Hindlimb muscle (tissue), 1 donor: ENCODE measurements at places on chromosomes 6 and 20.

- DNase-seq = peak; percentile 30
These were observed 103.5 kb downstream of the GJA10 start for GRCh38 chr6:89997456-89998445.

DNA sequence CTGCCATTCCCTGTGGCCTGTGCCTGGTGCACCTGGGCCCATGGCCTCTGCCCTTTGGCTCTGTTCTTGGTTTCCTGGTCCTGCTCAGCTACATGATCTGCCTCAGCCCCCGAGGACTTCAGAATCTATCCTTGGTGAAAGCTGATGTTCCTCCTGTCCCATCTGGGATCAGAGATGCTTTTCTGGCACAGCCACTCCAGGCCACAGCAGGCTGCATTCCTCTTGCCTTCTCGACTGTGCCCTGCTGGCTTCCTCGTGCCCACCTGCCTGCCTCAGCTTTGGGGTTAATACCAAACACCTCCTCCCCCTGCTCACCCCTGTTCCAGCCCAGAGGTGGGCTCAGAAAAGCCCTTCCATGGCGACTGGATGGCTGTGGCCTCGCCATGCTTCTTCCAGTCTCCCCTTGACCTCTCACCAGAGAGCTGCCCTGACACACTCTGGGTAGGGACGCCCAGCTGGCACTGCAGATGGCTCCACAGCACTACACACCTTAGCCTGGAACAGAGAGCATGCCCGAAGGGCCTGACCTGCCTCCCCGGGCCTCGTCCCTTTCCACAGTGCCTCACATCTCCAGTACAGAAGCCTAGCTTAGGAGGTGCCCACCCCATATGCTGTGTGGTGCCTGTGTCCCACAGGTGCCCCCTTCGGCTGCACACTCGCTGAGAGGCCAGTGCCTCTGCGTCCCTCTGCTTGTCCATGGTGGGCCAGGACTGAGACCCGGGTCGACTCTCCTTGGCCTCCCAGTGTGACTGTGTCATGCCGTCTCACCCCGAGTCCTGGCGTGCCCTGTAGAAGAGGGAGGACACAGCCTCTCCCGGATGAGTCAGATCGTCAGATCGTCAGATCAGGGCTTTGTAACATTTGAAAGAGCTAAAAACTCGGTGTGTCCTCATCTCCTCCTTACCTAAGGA lies 148.8 kb downstream of the DTNBP1 start:
- DNase-seq = no peak

DNA sequence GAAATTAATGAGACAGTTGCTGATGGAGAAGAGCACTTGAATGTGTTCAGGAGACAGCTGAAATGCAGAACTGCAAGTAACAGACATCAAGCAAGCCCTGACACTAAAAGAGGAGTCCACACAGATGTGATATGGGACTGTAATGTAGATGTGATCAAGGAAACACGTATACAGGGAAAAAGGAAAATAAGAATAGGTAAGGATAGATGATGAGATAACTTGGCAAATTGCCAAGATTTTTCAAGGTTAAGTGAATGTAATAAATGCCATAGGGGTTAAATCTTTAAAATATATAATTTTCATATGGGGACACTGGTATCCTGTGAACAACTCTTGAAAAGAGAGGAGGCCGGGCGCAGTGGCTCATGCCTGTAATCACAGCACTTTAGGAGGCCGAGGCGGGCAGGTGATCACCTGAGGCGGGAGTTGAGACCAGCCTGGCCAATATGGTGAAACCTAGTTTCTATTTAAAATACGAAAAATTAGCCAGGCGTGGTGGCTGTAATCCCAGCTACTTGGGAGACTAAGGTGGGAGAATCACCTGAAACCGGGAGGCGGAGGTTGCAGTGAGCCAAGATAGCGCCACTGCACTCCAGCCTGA lies 7.2 kb upstream of the SNX14 start:
- DNase-seq = no peak

DNA sequence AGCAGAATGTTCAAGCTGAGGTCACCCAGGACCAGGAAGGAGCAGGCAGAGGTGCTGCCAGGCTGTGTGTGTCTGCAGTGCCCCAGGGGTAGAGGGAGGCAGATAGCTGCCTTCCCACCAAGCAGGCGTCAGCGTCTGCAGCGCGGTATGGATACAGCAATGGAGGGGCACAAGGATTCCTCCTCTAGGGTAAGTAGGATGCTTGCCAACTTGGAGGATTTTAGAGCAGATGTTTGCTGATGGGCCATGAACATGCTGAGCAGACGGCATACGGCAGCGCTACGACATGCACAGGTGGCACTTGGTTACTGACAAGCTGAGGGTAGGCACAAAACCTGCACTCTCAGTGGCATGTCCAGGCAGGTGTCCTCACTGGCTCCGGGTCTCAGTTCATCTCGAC lies 48.1 kb downstream of the PSMG4 start:
- DNase-seq = no peak

DNA sequence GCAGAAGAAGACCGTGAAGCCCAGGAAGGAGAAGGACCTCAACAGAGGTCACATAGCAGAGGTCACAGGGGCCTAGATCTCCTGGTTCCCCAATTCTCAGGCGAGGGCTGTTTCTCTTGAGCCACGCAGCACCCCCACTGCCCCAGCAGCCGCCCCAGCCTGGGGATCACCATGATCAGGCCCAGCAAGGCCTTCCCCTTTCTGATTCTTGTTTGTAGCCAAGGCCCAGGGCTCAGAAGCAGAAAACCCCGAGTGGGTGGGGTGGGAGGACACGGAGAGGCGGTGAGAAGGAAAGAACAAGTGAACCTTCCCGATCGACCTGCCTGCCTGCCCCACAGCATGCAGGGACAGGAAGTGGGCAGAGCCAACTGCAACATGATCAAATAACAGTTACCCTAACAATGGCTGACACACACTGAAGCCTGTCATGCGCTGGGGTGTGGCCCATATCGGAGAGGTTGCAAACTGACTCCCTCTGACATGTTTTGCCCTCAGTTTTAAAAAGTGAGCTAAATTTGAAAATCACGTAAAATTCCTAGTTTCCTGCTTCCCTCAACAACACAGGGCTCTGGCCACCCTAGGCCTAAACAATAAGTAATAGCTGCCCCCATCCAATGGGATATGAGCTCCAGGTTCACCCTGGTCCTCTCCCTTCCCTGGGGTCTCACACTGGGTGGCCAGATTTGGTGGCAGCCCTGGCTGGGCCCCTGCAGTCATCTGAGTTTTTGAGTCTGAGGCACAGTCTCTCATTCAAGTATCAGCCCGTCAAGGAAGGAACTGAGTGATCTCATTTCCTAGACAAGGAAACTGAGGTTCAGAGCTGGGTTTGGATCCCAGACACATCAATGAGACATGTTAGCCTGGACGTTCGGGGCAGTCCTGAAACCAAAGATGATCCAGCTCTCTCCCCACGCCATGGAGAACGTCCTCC lies 6.5 kb downstream of the PEDS1 start:
- no peak for DNase-seq

GRCh38 chr20:2763186-2763585 lies 37.2 kb downstream of the CPXM1 start:
- DNase-seq = no peak

DNA sequence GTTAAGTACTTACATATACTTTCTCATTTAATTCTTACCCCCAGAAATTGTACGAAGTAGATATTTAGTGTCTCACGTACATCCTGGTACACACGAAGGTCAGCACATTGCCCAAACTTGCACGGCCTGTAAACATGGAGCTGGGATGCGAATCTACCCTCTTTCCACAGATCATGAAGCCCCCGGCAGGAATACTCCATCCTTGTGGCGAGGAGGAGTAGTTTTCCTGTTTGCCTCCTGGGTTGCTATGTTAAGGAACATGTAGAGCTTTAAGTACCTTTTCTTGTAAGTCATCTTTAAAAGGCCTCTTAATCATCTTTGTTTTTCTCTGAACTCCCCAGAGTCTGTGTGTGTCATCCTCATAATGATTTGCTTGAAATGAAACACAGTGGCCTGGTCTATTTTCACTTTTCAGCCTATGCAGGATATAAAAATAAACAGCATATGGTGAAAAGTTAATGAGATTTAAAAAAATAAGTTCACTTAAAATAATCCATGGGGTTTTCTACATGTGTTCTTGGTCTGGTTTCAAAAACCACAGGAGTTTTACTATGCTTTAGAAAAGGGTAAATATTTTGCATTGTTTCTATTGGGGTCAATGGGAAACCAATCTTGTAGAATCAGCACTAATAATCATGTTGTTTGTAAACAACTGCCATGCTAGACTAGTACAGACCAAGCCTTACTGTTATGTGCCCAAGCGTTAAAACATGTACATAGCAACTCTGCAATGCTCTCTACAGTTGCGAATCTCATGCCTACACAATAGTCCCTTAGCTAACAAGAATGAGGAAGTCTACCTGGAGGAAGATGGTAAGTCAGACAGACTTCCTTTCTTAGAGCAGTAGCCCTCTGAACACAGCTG lies 9.3 kb upstream of the ARID1B start:
- DNase-seq = no peak

GRCh38 chr6:23977706-23978105 lies 148.3 kb upstream of the NRSN1 start:
- DNase-seq = no peak

GRCh38 chr6:150275489-150275888 lies 93.3 kb upstream of the IYD start:
- DNase-seq = no peak

DNA sequence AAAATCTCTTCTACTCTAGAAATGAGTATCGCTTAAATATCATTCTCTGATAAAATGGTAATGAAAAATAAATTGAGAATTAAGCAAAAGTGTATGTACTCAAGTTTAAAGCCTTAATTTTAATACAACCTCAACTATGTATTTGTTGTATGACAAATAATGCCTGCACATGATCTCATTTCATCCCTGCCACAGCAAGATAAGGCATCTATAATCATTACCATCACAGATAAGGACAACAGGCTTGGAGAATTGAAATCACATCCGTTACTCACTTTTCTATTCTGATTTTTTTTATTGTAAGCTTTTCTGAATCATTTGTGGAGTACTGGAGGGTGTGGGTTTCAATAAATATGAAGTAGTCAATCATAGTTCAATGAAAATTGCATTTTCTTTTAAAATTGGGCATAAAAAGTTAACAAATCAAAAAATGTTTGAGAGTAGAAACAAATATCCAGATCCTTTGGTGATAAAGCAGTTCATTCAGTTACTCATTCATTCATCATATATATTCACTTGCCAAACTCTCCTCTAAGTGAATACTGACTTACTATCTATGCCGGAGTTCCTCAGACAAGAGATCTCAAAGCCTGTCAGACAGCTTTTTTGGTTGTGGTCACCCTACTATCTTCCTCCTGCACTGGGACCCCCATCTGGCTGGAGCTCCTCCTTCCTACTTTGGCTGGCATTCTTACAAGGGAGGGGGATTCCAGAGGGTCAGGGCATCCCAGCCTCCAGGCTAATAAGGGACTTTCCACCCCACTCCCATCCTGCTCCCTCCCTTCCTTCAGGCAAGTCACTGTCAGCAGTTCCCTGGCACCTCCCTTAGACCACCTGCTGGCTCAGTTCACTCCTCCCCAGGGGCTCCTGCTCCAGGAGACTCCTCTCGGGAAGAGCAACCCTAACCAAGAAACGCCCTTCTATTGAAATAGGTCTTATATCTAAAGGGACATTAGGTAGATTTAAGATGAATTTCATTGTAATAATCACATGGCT lies 118.6 kb downstream of the OGFRL1 start:
- no peak for DNase-seq
